Hematopoietic multipotent progenitor cell treated with erythropoietin and hydrocortisone succinate and interleukin-3 and kit ligand, for 4 days (in vitro differentiated cells): ENCODE measurements at places on chromosomes 6 and 20.

DNA sequence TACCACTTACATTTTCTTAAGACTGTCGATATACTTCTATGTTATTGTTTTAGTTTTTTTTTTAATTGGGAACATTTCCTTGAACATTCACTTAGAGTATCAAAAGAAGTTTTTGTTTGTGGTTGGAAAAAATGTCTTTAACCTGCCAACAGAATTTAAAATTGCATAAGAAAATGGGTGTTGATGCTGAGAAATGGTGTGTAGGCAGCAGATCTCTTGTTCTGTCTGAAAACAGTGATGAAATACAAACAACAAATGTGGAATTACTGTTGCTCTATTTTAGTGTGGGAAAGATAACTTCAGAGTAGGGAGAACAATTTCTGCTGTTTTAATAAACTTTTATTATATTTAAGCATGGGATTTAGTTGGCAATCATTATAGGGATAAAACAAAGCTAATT, 293.5 kb downstream of the CDKAL1 start:
- DNase-seq = no peak

- DNase-seq = no peak
Measured at GRCh38 chr20:56395166-56395565, 2.7 kb downstream of the CSTF1 start.

DNA sequence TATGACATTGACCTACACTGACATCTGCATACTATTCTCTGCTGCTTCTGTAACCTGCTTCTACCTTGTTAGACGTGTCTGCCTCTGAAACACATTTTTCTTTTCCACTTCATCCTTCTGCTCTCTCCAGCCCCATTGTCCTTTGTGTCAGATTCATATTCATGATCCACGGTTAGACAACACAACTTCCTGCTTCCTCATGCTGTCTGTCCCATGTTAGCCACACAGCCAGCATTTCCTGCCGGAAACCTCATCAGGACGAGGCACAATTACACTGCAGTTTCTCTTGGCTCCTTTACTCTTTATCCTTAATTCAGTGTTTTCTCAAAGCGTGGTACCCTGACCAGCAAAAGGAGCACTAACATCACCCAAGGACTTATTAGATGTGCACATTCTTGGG, 150.2 kb downstream of the TBC1D7 start:
- DNase-seq = peak; percentile 66

- DNase-seq = peak; percentile 25
Measured at GRCh38 chr6:135567375-135568083, 70.0 kb upstream of the AHI1 start.

GRCh38 chr6:134249239-134249758, 68.6 kb downstream of the SGK1 start:
- no peak for DNase-seq

- no peak for DNase-seq
Measured at GRCh38 chr20:11168026-11168425, 494.2 kb upstream of the JAG1 start.

DNA sequence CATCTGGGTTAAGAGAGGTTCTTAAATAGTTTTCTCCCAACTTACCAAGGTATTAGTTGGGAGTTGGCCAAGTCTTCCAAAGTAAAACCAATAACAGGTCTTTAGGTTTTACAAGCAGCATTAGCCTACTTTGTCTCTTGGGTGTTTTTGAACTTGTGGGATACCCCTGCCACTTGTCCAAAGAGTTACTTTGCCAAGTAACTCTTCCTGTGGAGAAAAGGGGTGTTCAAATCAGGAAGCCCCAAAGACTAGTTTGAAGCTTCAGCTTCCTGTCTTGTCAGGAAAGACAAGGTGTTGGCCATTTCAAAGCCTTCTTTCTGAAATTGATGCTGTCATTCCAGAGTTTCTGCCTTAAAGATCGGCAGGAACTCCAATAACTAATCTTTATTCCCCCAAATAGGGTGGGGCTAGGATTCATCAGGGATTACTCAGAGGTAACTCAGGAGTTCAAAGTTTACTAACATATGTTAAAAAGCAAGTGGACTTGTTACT, 822 bp downstream of the RAB22A start:
- DNase-seq = peak; percentile 34

GRCh38 chr6:28218312-28219248, 6.5 kb upstream of the ZSCAN9 start:
- DNase-seq = peak; percentile 95

- no peak for DNase-seq
Measured at GRCh38 chr6:36353411-36353915, 16.8 kb upstream of the BNIP5 start.

GRCh38 chr6:64505312-64505711, 869.7 kb downstream of the PHF3 start:
- DNase-seq = peak; percentile 51

DNA sequence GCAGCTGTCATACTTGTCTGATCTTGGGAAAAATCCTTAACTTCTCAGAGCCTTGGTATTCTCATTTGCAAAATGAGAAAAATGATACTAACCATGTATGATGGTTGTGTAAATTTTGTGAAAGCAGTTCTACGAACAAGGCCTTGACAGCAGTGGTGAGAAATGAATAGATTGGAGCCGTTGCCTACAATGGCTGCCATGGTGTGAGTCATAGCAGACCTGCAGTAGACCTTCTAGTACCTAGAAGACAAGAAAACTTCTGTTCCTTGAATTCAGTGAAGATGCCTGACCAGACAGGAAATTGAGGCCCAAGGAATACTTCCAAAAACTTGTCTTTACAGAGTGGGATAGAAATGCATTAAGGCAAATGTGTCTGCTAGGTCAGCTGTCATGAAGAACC, 338.9 kb downstream of the QKI start:
- no peak for DNase-seq

DNA sequence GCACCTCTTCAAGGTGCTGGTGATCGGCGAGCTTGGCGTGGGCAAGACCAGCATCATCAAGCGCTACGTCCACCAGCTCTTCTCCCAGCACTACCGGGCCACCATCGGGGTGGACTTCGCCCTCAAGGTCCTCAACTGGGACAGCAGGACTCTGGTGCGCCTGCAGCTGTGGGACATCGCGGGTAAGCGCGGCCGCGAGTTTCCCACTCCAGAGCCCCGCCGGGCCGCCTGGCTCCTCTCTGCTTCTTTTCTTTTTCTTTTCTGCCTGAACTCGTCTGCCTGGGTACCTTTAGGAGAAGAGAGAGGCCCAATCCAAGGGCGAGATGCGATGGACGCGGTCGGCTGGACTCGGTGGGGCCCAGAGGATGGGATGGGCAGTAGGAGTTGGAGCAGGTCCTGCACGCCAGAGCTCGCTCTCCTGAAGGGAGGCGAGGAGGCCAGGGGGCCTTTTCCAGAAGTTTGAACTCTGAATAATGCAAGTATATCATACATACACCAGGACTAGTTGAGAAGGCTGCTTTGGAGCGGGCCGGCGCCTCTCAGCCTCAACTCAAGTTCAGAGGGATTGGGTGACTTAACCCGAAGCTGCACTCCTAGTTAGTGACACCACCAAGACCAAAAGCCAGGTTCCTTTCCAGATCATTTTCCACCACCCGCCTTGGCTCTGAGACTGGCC, 445 bp downstream of the RAB32 start:
- DNase-seq = peak; percentile 57

DNA sequence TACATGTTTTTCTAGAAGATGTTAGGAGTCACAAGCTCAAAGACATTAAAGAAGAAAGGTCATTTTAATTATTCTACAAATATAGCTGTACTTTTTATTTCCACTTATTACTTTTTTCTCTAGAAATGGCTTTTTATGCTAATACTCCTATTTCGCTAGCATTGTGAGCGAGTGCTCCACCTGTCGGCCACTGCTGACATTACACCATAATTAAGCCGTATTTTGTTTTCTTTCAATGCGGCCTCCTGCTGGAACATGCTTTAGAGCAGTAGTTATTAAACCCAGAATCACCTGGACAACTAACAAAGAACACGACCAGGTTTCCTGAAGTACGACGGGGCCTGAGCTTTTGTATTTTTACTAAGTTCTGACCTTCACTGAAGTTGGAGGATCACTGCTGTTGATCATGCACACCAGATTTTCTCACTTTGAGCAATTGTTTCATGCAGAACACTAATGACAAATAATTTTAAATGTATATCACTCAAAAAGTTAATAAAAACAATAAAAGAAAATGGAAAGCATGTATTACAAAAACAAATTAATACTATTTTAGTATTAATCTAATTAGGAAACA, 74.1 kb upstream of the PAK5 start:
- DNase-seq = peak; percentile 60

- DNase-seq = no peak
Measured at GRCh38 chr20:37362821-37363220, 16.9 kb downstream of the SRC start.
